SW 1271 (cell line): ENCODE measurements at places on chromosomes 6 and 20.
A peak's percentile ranks its signal among the peaks of the same experiment; 100 is the strongest.

GRCh38 chr6:147095316-147095715, 108.9 kb upstream of the STXBP5 start:
- DNase-seq: no peak

DNA sequence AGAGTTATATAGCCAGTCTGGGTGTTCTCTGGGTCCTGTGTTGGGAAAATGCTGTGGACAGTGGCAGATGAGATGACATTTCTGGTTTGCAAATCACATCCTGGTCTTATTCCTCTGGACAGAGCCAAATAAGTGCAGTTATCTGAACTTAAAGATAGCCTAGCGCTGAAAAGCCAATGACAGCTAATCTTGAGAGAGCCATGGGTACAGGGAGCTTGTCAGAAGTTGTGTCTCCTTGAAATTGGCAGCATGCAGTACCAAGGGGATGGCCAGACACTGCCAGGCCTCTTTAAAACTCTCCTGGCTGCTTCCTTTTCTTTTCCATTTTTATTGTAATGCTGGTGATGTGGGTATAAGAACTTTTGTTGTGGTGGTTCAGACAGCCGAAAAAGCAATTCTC, 362.5 kb downstream of the FARS2 start:
- no peak for DNase-seq

- DNase-seq: no peak
These were observed 115.4 kb downstream of the OPN5 start for GRCh38 chr6:47897247-47897646.

- no peak for DNase-seq
These were observed 220.0 kb upstream of the THBS2 start for GRCh38 chr6:169473663-169474062.

GRCh38 chr20:26167499-26167898, 470.8 kb upstream of the ZNF337 start:
- DNase-seq: no peak

DNA sequence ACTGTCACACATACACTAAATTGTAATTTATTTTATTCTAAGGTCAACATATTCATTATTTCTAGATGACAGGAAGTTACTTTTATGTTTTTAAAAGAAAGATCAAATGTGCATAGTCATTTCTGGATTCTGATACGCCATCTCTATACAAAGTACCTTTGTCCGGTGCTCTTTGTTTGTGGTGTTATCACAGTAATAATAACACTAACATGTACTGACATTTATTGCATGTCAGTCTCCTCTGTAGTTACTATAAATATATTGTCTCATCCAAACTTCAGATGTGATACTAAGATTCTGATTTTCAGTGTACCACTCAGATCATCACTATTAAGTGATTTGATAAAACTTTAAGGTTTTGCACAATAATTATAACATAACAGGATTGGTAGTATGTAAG, 90.3 kb upstream of the TPD52L1 start:
- no peak for DNase-seq

DNA sequence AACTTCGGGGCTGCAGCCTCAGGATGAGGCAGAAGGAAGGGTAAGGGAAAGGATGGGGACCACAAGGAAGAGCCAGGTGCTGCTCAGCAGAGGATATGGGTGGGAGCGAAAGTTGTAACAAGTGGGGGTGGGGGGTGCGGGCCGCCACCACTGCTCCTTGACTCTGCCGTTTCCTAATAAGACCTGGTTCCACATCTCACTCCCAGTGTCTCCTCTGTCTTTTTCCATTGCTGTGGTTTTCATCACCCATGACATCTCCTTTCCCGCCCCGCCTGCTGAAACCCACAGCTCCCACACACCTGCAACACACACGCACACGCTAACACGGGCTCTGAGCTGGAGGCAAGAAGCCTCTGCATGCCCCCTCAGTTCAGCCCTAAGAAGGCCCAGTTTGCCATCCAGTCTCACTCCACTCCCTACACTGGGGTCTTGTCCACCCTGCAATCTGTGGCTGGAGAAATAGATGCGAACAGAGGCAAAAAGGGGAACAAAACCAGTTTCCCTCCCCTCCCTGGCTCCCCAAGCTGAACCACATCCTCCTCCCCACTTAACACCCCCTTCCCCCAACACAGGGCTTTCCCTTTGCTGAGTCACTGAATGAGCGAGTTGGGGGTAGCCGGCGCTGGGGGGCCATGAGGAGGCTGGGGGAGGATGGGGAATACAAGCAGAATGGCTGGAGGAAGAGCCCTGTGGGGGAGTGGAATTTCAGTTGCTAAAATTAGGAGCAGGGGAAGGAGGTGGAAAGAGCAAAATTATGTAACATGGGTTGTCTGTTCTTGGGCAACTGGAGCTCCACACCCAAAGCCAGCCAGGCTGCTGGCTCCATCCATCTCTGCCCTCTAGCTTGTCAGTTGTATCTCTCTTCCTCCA, 11.5 kb downstream of the NFKBIL1 start:
- no peak for DNase-seq

DNA sequence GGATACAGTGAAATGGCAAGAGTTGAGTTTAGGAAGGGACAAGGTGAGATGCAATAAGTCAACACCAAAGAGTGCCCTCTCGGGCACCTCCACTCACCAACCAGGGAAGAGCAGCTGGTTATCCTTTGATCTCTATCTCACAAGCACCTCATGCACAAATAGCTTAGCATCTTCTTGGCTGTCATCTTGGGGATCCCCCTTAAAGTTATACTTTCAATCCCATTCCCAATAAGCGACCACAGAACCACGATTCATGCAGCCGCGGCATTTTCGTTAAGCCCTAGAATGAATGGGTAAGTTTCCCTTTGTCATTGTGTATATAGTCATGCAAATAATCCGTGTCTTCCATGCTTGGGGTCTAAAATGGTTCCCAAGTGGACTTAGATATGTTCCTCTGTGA, 73.5 kb downstream of the ADTRP start:
- no peak for DNase-seq

DNA sequence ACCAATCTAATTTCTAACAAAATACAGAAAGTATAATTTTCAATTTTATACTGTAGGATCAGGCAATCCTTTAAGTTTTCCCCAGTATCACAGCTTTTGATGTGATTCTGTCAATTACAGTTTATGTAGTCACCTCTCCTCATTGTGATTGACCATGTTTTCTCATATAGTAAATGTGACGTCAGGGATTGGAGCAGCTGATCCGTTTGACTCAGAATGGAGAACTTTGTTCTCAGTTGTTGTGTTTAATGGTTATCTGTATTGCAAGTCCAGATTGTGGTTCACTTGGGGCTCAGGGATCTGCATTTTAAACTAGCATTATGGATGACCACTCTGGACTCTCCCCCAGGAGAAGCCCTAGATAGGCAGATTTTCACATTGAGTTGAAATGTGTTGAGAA, 90.6 kb downstream of the DNAH8 start:
- no peak for DNase-seq

GRCh38 chr6:147695819-147696218, 187.3 kb downstream of the SAMD5 start:
- no peak for DNase-seq

DNA sequence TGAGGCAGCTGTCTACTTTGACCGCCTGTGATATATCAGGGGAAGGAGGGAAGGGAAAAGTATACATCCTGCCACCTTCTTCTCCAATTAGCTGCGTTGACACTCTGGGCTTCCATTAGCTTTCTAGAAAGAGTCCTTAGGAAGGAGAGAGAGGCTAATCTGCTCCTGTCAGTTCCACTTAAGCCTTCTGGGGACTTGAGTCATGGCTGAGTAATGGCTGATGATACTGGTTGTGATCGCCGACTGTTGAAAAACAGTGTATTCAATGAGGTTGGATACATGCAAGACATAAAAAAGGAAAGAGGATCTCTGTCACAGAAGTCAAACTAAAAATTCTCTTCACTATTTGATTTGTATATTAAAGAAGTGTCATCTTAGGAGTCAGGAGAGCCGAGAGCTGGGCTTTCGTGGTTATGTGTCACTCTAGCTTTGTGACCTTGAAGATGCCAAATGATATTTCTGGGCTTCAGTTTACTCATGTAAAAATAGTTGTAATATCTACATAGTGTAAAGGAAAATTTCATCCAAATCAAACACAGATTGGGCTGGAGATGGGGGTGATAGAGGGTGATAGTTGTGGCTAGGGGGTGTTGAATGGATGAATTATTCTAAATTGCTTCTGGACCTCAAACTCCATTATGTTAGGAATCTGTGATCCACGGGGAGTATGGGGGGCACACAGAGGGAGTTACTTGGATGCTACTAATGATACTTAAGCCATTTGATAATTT, 189.0 kb downstream of the UST start:
- DNase-seq: no peak

GRCh38 chr6:138278326-138278725, 60.0 kb upstream of the PBOV1 start:
- no peak for DNase-seq

DNA sequence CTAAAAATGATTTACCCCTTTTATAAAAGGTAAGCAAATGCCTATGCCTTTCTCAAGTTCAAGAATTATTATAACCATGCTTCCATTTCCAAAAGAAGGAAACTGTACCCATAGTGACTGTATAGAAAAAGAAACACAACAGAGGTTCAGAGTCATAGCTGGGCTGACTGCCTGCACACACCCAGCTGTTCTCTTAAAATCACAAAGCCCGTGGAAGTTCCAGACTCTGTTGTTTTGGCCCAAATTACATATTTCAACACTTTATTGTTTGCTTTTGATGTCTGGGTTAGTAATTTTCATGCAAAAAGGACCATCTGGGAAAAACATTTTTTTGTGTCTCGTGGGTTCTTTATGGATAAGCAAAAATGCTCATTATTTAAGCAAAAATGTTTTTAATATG, 99.2 kb downstream of the LCA5 start:
- DNase-seq: no peak

DNA sequence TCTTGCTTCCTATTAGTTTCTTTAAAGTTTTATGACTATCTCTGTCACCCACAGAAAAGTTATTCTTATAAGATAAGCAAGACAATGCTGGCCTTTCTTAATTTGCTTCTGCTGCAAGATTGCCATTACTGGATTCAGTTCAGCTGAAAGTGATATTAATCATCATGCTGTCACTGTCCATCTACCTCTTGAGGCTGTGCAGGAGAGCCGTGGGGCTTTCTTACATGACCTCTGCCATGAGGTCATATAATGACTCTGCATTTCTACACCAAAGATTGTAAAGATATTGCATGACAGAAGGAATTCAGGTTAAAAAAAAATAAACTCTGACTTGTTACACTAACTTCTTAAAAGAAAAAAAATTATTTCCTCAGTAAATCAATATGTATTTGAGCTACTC, 106.9 kb downstream of the TRDN start:
- DNase-seq: no peak

- DNase-seq: no peak
These were observed 6.6 kb downstream of the TRIM15 start for GRCh38 chr6:30169658-30170614.

GRCh38 chr20:17999566-17999965, 30.7 kb downstream of the MGME1 start:
- DNase-seq: no peak

- no peak for DNase-seq
These were observed 125.0 kb downstream of the SIM1 start for GRCh38 chr6:100339574-100340255.

- DNase-seq: no peak
These were observed 23.2 kb downstream of the SCGN start for GRCh38 chr6:25675167-25675566.

DNA sequence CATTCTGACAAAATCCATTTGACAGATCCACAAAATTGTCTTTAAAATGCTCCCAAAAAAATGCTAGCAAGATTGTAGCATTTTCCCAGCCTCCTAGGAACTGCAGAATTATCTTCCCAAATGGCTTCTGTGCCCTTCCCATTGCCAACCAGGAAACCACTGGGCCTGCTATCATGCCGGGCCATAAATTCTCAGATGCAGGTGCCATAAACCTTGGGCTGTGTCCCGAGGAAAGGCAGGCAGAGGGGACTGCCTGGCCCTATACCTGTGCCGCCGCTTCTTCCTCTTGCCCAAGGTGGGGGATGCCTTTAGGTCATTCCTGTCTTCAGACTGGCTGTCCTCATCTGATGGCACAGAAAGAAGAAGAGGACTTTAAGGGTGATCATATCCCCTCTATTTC, 2.8 kb downstream of the VSX1 start:
- no peak for DNase-seq

DNA sequence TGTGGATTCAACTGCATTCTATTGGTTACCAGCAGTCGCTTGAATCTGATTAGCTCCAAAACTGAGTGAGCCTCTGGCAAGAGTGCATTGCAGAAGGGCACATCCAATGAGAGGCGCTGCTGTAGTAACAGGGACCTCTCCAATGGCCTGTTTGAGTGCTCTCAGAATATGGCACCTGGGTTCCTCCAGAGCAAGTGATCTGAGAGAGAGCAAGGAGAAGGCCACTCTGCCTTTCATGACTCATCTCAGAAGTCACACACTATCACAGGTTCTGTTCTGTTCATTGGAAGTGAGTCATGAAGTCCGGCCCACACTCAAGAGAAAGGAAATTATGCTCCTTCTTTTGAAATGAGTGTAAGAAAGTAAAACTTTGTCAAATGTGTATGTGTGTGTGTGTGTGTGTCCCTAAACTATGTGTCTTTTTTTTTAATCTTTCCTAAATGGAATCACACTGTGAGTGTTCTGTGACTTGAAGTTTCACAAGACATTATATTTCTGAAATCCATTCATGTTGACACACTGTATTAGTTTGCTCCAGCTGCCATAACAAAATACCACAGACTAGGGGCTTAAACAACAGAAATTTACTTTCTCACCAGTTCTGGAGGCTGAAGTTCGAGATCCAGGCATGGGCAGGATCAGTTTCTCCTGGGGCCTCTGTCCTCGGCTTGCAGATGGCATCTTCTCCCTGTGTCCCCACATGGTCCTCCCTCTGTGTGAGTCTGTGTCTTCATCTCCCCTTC, 138.3 kb upstream of the CDYL start:
- DNase-seq: no peak

DNA sequence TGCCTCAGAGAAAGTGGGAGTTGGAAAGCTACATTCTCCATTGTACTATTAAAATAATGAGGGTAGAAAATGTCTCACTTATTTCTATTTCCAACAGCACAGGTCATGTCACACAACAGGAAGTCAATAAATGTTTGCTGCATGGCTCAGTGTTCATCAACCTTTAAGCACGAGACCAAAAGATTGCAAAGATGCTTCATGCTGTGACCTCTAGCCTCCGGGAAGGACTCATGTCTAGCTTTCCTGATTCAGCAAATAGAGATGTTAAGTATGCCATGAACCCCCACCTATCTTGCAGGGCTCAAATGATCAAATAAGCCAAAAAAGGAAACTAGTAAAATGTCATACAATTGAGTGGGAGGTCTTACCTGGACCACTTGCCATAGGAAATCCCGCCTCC, 57.4 kb downstream of the NCOA6 start:
- peak; percentile 95 for DNase-seq

- no peak for DNase-seq
These were observed 469.8 kb upstream of the AGPAT4 start for GRCh38 chr6:161743509-161744178.

DNA sequence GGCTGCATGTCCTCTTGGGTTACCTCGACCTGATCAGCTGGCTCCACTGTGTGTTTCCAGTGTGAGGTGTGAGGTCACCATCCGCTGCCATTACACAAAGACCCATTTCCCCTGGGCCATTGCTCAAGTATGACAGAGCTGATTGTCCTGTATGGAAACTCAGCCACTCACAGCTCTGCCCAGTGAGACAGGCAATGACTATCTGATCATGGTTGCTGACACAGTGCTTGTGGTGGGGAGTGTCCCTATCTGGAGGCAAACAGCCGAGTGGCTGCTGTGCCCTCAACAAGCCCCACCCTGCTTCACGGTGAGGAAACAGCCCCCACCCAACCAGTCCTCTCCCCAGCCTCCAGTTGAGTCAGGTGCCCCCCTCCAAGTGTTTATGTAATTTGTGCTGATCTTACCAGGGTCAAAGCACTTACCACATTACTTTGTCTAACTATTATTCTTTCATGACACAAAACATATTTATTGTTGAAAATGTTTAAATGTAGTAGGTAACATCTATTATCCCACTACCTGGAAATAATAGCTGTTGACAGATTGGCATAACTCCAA, 11.7 kb upstream of the MAPK13 start:
- DNase-seq: no peak
